ENCODE measurements at places on chromosomes 16 and 17.

DNA sequence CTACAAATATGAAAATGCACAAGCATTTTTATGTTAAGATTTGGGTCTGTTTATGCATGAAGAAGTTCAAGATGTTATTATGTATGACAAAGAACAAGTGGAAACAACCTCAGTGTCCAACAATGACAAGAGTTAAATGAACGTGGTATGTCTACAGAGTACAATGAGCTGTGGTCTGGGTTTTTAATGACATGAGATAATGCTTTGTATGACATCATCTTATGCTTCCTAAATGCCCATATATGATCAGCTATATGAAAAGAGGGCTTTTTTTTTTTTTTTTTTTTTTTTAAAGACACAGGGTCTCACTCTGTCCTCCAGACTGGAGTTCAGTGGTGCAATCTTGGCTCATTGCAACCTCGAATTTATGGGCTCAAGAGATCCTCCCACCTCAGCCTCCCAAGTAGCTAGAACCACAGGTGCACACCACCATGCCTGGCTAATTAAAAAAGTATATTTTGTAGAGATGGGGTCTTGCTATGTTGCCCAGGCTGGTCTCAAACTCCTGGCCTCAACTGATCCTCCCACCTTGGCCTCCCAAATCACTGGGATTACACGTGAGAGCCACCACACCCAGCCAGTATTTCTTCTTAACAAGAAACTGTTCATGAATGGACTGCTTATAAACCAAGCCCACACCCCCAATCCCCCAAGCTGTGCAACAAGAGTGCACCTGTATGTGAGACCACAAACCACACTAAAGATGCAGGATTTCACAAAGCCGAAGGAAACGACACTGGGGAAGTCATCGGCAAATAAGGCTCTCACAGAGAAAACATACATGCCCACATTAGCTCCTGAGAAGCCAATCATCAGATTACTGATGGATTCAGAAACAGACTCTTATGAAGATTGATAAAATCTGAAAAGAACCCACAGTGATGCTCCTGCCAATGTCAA is 114.5 kb downstream of the CPPED1 start:
- DNase-seq = no peak

- no peak for DNase-seq
Measured at GRCh38 chr16:86653285-86654006, 75.1 kb downstream of the FOXL1 start.

DNA sequence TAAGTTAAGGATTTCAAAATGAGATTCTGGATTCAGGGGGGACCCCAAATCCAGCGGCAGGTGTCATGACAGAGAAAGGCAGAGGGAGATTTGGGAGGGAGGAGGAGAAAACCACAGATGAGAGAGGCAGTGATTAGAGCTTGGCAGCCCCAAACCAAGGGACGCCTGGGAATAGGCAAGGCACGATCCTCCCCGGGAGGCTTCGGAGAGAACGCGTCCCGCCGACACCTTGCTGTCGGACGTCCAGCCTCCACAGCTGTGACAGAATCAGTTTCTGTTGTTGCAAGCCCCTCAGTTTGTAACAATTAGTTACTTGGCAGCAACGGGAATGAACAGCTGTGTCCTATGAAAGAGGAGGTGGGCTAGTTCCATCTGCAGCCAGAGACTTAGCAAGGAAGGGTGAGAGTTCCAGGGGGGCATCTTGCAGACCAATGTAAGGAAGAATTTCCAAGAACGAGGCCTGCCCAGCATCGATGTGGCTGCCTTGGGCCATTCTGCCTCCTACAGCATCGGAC is 110.7 kb upstream of the SDK2 start:
- no peak for DNase-seq

DNA sequence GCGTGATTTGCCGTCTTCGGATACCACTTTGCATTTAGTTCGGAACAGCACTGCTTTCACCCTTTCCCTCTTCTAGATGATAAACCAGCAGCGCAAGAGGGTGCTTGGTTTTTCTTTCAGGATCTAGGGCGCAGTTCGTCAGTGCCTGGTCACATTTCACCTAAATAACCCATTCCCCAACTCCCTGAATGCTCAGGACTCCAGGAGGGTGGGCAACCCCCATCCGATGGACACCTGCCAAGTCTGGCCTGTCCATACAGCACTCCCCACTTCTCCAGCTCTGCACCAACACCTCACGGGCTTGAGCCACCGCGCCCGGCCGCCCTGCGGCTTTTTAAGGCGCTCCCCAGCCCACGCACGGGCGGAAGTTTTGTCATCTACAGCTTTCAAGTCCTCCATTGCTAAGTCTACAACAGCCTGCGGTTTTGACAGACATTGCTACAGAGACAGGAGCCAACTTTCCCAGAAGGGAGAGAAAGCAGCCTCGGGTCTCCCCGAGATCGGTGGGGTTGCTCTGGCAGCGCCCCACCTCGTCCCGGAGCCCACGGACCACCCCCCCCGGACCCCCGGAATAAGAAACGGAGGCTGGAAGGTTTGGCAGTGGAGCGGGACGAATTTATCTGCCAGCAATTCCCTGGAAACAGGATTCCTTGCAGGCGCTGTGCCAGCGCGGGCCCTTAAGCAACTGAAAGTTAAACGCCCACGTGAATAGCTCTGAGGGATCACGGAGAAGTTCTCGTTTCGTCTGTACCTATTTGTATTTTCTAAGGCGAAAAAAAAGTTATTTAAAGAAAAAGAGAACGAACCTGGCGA is 38.6 kb upstream of the SLFN13 start:
- DNase-seq = no peak

- no peak for DNase-seq
Measured at GRCh38 chr16:8278031-8278580, 312.2 kb downstream of the TMEM114 start.

GRCh38 chr17:82242698-82242976 is 13.8 kb downstream of the SLC16A3 start:
- no peak for DNase-seq

All from frontal cortex (tissue), 4 donors.